NCI-H1417 treated with DMSO at 0.1 percent for 48 hours (cell line): ENCODE measurements at places on chromosomes 5 and 9.

- DNase-seq, result no peak
Measured at GRCh38 chr5:171857489-171857876, 71.9 kb downstream of the SMIM23 start.

- DNase-seq, result no peak
Measured at GRCh38 chr9:122988920-122989621, 44.4 kb upstream of the GPR21 start.

DNA sequence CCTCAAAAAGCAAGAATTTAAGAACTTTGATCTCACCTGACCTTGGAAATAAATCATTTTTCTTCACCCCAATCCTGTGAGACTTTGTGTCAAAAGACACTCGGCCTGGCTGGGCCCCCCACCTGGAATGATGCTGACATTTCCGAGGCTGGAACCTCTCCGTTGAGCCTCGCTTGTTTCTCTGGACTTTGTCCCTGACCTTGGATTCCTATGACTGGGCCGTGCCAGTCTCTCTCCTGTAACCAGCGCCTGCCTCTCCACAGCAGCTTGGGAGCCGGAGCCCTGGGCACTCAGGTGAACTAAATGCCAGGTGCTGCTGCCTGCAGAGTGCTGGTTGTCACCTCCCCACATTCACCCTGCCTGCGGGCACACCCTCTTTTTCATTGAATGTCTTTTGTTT is 62.7 kb downstream of the RETREG1 start:
- DNase-seq, result no peak

GRCh38 chr9:27784847-27785713 is 211.8 kb upstream of the C9orf72 start:
- no peak for DNase-seq

- DNase-seq, result no peak
Measured at GRCh38 chr9:101860920-101861319, 122.5 kb upstream of the GRIN3A start.

DNA sequence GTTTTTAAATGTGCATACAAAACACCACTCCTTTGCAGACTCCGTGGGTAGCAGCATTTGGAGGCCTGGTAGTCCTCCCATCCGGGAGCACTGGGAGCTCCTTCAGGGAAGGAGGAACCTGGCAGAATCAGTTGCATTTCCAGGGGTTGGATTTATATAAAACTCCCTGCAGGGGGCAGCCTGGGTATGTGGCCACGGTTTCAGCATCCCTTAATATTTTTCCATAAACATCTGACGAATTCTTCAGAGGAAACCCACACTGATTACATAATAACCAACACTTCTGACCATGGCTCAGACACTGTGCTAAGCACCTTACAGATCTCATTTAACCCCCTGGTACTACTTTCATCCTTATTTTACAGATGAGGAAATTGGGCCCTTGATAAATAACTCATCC is 6.1 kb upstream of the AFAP1L1 start:
- DNase-seq, result no peak

GRCh38 chr9:96021551-96022444 is 146.3 kb downstream of the ERCC6L2 start:
- no peak for DNase-seq
